ENCODE measurements at places on chromosomes 7 and 10.
A peak's percentile ranks its signal among the peaks of the same experiment; 100 is the strongest.

GRCh38 chr7:102253066-102253972 is 33.3 kb upstream of the SH2B2 start:
- DNase-seq: no peak

GRCh38 chr10:132637477-132638129 is 100.0 kb downstream of the INPP5A start:
- peak; percentile 29 for DNase-seq

DNA sequence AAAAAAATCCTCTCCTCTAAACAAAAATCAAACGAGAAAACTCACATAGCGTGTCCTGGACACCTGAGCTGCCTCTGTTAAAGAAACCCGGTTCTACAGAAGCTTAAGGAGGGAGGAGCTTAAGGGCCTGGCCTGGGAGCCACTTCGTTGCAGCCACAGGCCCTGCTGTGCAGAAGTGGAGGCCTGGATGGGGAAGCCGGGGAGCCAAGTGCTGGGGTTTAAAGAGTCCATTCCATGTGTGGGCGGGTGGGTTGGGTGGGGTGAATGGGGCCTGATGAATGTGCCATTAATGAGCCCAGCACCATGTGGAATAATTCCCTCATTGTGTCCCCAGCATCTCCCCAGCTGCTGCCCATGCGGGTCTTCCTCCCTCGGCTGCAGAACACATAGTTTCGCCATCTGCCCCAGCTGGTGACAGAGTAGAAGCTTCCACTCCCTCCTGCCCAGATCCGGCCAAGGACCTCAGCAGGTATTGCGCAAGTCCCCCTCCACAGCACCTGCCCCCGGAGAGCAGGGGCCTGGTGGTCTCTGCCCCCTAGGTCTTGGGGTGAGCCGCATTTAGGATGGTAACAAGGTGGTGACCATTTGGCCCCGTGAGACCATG is 127.8 kb upstream of the BTBD16 start:
- DNase-seq: no peak

GRCh38 chr7:16634271-16634738 is 11.2 kb downstream of the ANKMY2 start:
- peak; percentile 23 for DNase-seq

GRCh38 chr7:5442757-5443305 is 19.2 kb upstream of the TNRC18 start:
- no peak for DNase-seq

GRCh38 chr10:105605918-105606317 is 964.8 kb downstream of the SORCS3 start:
- no peak for DNase-seq

- no peak for DNase-seq
Measured at GRCh38 chr7:30429156-30429530, 49.4 kb downstream of the NOD1 start.

GRCh38 chr7:99126921-99127553 is 16.9 kb downstream of the SMURF1 start:
- no peak for DNase-seq

GRCh38 chr10:123093489-123093888 is 42.3 kb upstream of the HMX3 start:
- no peak for DNase-seq

DNA sequence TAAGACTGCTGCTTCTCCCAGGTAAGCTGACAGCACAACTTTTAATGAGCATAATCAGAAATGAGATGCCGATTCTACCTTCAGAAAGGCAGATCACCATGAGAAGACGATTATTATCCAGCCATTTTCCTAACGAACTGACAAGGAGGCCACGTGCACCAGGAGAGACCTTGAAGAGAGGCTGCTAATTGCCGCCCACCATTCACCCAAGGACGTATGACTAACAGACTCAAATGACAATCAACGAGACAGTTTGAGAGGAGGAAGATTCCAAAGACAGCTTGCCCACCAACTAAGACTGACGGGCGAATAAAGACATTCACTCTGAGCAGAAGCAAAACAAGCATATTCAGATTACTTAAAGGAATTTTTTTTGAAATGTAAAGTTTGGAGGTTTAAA is 301.9 kb upstream of the TAC1 start:
- DNase-seq: no peak

- no peak for DNase-seq
Measured at GRCh38 chr10:122421054-122421625, 33.3 kb upstream of the ARMS2 start.

- peak; percentile 40 for DNase-seq
Measured at GRCh38 chr10:6200734-6201515, 1.8 kb upstream of the PFKFB3 start.

DNA sequence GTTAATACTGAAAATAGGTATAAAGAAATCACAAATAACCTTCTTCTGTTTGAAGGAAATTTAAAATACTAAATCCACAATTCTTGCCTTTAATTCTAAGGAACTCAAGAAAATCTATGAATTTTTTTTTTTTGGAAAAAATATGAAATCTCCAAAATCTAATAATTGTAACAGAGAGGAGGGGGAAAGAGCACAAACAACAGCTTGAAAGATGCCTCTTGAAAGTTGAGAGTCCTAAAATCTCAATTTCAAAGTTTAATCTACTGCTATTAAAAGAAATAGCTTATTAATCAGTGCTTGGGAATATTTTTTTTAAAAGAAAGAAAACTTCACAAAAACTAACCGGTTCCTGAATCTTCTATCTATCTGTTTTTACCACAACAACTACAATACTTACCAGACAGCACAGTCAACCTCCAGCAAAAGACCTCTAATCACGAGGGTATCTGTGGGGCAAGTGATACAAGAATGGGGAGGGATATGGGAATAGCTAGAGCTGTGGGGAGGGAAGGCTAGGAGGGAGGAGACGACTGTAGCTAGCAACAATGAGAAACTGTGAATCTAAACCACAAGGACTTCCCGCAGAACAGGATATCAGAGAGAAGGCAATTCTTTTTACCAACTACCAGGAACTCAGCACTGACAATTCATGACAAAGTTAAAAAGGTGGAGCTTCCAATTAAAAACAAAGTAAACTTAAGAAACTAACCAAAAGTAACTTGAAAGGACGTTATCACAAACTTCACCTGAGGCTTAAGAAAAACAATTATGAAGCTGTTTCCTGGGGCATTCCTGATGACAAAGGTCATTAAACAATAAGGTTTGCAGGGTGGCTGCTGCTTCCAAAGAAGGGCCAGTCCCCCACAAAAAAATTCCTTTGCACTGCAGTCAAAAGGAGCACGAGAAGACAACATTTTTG is at the start of gene USP54:
TSS of gene USP54 (minus strand) at position 462 of the 919 bp plus-strand sequence. CDS start 15,684 bp downstream, outside the sequence.
- DNase-seq: no peak

GRCh38 chr7:27386581-27386980 is 144.0 kb downstream of the EVX1 start:
- DNase-seq: no peak

- DNase-seq: no peak
Measured at GRCh38 chr7:47154791-47155190, 427.1 kb downstream of the TNS3 start.

DNA sequence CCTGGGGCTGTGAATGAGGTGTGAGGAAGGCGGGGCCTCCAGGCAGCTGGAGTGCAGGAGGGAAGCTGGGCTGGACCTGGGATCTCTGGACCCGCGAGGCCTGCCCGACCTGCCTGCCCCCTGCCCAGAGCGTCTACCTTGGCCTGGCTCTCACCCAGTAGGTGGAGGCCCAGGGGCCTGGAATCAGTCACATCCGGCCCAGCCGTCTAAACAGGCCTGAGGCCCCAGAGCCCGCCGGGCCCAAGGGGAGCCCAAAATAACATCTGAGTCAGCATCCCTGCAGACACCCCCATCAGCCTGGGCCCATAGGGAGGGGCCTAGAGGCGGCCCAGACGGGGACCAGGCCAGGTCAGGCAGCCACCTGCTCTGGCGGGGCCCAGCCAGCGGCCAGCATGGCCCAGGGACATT is 15.1 kb upstream of the ELN start:
- no peak for DNase-seq

- DNase-seq: no peak
Measured at GRCh38 chr7:1844951-1845390, 174.9 kb downstream of the ELFN1 start.

GRCh38 chr7:7843972-7844371 is 124.6 kb upstream of the GLCCI1 start:
- no peak for DNase-seq

DNA sequence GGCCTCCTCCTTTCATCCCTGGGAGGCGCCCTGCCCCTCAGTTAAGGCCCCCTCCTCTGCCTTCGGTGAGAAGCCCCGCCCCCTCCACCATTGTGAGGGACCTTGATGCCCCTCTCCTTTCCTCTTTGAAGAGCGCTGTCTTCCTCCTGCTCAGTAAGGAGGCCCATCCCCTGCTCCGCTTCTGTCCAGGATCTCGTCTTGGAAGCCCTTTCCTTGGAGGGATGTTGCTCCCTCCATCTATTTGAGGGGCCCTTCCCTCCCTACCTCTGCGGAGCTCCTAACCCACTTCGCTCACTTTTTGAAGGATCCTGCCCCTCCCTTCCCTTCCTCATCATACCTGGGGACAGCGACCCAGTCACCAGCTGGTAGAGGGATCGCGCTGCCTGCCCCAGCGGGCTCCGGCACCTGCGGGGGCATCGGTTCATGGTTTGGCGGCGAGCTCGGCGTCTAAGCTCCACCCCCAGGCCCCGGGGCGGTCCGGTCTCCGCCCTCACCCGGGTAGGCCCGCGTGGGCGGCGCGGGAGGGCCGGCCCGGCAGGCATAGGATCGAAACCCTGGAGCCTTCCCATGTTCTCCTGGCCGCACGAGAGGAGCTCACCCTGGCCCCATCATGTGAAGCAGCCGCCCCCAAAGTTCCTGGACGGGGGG is 4.1 kb downstream of the KCNIP2 start:
- no peak for DNase-seq

GRCh38 chr10:114749014-114749413 is 72.6 kb upstream of the FHIP2A start:
- peak; percentile 46 for DNase-seq

DNA sequence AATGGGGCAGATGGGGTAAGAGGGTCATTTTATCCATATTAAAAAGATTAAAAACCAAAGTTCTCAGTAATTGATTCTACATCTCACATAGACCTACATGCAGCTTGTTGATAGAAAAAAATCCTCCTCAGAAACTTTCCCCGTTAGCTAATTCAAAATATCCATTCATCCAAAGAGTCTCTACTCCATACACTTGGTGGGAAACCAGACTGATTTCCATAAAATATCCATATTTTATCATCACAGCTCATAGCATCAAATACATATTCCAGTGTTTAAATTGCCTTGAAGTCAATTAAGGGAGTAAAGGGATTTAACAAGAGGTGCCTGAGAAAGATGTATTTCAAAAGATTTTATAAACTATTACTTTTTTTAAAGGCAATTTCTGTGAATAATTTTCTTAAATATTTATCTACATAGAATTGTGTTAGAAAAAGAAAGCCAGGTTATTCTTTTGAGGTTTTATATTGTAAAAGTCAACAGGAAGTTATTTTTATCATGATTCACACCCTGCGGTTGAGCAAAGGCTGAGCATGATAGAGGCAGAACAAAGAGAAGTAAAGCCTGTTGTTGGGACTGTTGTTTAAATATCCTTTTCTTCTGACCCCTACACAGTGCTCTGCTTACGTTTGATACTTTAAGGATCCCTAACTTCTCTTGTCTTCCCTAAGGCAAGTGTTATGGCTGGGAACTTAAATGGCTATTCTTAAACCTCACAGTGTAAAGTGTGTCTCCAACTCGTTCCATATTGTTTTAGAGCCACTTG is 266.7 kb downstream of the PRKG1 start:
- DNase-seq: no peak

All from uterus (tissue), 4 donors.